ENCODE measurements at places on chromosomes 4 and X.

GRCh38 chr4:151603377-151603776 lies 157.4 kb downstream of the GATB start:
- no peak for DNase-seq

DNA sequence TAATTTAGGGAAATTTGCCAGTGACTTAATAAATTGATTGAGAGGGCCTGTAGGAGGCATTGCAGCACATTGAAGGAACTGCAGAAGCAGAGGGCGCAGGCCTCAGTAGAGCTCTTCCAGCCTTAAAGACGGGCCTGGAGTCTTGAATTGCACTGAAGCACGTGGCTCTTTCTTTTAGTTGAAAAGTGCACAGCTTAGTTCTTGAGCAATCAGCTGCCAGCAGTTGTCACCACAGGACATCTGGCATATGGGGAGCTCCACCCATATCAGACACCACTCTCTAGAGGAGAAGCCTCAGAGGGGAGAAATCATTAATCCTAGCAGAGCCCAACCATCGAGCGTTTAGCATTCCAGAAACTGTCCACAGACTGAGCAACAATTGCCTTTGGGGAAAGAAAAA lies 16.0 kb upstream of the FGF16 start:
- no peak for DNase-seq

DNA sequence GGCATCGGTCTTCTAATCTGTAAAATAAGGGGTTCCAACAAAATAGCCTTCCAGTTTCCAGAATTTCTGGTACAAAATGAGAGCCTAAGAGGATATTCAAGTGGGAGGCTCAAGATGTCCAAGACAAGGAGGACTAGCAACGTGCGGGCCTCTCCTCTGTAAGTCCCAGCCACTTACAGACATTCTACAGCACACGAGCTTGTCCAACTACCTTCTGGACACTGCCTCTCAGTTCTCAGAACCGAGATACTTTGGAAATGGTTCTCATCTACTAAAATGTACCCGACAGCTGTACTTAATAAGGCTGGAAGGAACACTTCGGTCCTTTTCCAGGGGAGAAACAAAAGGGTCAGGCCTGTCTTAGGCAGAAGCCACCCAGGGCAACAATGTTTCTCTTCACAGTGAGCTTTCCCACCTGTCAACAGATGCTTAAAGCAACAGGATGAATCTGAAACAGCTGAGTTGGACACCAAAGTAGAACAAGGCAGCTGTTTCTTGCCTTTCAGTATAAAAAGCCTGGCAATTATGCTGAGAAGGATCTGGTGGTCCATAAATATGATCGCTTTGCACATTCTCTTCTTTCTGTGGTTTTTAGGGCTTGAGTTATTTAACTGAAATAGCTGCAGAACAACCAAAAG lies 127.0 kb downstream of the HS6ST2 start:
- no peak for DNase-seq

- DNase-seq, result no peak
Measured at GRCh38 chrX:7252013-7252610, 104.2 kb upstream of the PUDP start.

Measured in hippocampal formation (tissue), 2 donors.